ENCODE measurements at places on chromosomes 16 and 17. TPM values are rescaled to one million over a fixed set of nuclear protein-coding genes. Genes with fewer than 3 reads are reported as not detected.

The TBC1D3E gene
- total RNA-seq, result not detected

The CCL13 gene
- total RNA-seq, result 0.82 TPM

The PERCC1 gene
- total RNA-seq, result 0.27 TPM

The WNK4 gene
- total RNA-seq, result not detected

The GRIN2C gene
- 0.52 TPM for total RNA-seq

The SECTM1 gene
- total RNA-seq, result 5.5 TPM

The NUDT7 gene
- 41.2 TPM for total RNA-seq

The CCL14 gene
- total RNA-seq, result 8.1 TPM

The LHX1 gene
- total RNA-seq, result not detected

The HOXB4 gene
- 0.79 TPM for total RNA-seq

The NOG gene
- total RNA-seq, result 0.22 TPM

The CPNE2 gene
- total RNA-seq, result 11.2 TPM

The GPRC5B gene
- total RNA-seq, result 103 TPM

The TMC8 gene
- total RNA-seq, result 1.5 TPM

The IKZF3 gene
- 0.42 TPM for total RNA-seq

The CD300LF gene
- not detected for total RNA-seq

The RRAD gene
- 86.7 TPM for total RNA-seq

The CDRT15L2 gene
- not detected for total RNA-seq

The PGAP6 gene
- 34.2 TPM for total RNA-seq

The CES4A gene
- total RNA-seq, result 6.7 TPM

The DHRS7C gene
- total RNA-seq, result 166 TPM

The KRT14 gene
- total RNA-seq, result not detected

The IL32 gene
- 46.0 TPM for total RNA-seq

The VAT1L gene
- total RNA-seq, result 17.7 TPM

The SLC5A10 gene
- not detected for total RNA-seq

The TP53TG3F gene
- not detected for total RNA-seq

The TMEM114 gene
- total RNA-seq, result not detected

The METRNL gene
- 68.4 TPM for total RNA-seq

The SYCE1L gene
- total RNA-seq, result 2.1 TPM

Measured in left ventricle myocardium superior (tissue), 1 donor.